ENCODE measurements at places on chromosomes 7 and 10.

- DNase-seq: peak; percentile 95
Measured at GRCh38 chr7:33692956-33693355, 212.4 kb upstream of the BMPER start.

DNA sequence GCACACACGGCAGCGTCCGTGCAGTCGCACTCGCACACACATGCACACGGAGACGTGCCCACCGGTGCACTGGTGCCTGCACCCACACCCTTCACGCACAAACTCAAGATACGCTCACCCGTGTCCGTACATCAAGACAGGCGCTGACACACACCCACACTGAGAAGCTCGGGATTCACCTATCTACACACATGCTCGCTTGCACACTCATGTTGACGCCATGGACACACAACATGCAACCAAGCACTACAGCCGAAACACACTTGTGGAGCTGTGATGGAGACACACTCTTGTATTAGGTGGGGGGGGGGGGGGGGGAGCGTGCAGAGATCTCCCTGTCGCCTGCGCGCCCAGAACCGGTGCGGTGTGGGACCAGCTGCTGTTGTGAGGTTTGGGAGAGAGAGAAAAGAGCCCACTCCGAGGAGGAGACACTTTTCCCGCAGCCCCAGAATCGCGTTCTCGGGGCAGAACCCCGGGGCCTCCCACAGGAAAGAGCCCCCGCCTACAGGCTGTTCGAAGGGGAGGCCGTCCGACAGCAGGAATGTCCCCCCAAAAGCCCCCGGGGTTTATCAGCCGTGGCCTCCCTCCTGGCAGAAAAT, 605 bp upstream of the NFKB2 start:
- no peak for DNase-seq

DNA sequence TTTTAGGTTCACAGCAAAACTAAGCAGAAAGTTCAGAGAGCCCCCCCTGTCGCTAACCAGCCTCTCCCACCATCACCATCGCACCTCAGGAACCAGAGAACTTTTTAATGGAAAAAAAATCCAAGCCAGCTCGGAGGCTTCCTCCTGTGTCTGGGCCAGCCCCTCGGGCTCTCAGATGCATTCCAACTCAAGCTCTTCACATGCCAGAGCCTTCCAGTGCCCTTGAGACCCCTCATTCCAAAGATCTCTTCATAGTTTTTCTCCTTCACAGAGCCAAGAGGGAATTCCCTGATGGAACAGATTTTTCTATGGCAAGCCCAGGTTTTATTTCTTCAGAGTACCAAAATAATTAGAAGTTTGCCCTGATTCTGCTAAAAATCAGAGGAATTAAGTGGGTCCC, 153.4 kb upstream of the LANCL2 start:
- peak; percentile 47 for DNase-seq

GRCh38 chr7:78019447-78020135, 221.0 kb downstream of the PHTF2 start:
- DNase-seq: peak; percentile 88

GRCh38 chr7:138622841-138623240, 78.3 kb downstream of the SVOPL start:
- no peak for DNase-seq
